ENCODE measurements at places on chromosomes 5 and 9.

DNA sequence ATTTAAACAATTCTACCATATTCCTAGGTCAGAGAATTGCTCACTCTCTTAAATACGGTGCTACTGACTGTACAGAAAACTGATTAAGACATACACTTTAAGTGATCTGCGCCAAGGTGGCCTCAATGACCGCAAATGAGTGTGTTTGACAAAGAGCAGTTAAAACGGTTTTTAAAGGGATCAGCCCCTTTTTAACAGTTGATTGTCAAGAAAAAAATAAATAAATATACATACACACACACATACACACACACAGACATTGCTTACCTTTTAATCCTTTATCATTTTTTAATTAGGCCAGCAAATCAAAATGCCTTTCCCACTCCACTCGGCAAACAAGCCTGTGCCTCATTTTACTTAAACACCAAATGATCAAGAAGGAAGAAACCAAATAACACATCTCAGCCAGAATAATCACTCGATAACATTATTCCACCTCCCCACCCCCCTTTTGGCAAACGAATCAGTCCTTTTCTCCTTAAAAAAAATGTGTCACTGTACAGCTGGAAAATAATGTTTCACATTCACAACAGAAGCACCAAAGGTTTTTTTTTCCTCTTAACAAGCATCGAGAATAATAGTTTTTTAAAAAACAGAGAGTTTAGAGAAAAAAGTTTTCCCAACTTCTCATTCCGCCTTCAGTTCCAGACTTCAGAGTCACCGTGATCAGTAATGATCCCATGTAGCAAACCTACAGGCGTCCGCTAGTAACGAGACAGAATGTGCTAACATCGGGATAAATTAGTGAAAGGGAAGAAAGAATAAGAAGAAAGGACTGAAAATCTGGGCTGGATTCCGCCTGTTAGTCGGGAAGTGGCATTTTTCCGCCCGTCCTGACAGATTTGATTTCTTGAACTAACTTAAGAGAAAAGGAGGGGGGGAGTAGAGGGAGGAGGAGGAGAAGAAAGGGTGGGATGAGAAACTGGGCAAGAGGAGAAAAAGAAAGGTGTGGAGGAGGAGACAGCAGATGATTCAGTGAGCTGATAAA lies at the start of gene ZNF608:
TSS of gene ZNF608 (minus strand) at position 712 of the 988 bp plus-strand sequence. CDS start 1,650 bp downstream, outside the sequence.
- peak; percentile 57 for DNase-seq

DNA sequence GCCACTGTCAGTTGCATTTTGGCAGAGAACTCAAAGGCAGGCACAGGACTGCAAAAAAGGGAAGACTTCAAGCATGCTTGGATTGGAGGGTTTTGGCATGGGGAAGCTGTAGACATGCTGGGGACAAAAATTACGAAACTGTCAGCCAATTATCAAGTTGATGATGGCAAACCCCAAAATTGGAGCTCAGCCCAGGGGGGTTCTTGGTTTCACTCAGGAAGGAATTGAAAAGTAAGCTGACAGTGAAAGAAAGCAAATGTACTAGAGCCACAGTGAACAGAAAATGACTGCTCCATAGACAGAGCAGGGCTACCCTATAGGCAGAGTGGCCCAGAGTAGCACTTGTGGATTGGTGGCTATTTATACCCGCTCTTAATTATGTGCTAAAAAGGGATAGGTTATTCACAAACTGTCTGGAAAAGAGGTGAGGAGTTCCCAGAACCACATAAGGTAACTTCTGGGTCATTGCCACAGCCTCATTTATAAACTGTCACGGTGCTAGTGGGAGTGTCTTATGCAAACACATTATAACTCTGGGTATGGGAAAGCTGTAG lies 14.6 kb upstream of the CFAP95 start:
- no peak for DNase-seq

DNA sequence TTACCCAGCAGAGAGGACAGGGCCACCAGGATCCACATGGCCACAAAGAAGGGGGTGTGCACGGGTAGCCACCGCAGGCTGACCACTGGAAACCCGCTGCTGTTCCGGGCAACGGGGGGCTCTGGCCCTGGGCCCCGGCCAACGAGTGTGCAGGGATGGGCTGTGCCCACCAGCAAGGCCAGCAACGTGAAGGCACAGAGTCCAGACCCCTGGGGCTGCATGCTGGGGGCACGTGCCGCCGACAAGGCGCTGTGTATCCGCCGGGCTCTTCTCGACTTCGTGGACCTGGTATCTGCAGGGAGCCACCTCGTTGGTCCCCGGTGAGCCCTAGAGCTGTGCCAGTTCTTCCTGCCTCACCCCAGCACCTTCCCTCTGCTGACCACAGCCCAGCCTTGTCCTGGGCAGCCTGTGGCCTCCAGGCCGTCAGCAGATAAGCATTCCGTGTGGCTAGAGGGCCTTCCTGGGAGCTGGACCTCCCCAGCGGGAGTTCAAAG lies 42.2 kb upstream of the CEP72 start:
- DNase-seq: no peak

GRCh38 chr5:93503598-93504067 lies 77.4 kb downstream of the NR2F1-AS1 start:
- peak; percentile 92 for DNase-seq

GRCh38 chr9:89791754-89792153 lies 186.9 kb downstream of the GADD45G start:
- DNase-seq: no peak

Measured in EL (cell line).